Activated CD8-positive, alpha-beta T cell treated with anti-CD3 and anti-CD28 coated beads, Interleukin-2, amount 10 ng/mL, durations not matched to agents 7 days and 5 days (primary cell): ENCODE measurements at places on chromosomes 16 and 17.

GRCh38 chr17:69501591-69502468, 87.3 kb downstream of the MAP2K6 start:
- no peak for DNase-seq

GRCh38 chr16:80569440-80570105, 28.8 kb downstream of the DYNLRB2 start:
- DNase-seq, result peak; percentile 70

DNA sequence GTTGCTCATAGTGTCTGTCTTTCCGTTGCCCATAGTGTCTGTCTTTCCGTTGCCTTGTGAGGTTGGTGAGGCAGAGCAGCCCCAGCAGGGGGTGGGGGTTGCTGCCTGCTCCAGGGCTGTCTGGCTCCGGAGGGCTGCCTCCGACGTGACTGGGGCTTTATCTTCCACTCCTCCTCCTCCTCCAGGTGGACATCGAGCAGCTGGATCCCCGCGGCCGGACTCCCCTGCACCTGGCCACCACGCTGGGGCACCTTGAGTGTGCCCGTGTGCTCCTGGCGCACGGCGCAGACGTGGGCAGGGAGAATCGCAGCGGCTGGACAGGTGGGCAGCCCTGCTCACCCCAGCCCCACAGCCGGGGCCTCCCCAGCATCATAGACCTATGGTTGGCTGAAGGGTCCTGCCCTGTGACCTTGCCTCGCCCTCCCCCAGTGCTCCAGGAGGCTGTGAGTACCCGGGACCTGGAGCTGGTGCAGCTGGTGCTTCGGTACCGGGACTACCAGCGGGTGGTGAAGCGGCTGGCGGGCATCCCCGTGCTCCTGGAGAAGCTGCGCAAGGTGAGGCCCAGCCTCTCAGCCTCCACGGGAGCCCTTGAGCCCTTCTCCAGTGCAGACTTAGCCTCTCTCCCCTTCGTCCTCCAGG, 14.7 kb downstream of the ANKRD13B start:
- no peak for DNase-seq

GRCh38 chr17:62084585-62084984, 19.5 kb upstream of the MED13 start:
- no peak for DNase-seq

GRCh38 chr16:75483222-75483621, 12.0 kb downstream of the CHST6 start:
- no peak for DNase-seq

- DNase-seq, result no peak
Observed at GRCh38 chr16:85441189-85441889, 171.8 kb upstream of the GSE1 start.

- no peak for DNase-seq
Observed at GRCh38 chr17:49548506-49549310, 27.0 kb upstream of the NXPH3 start.

GRCh38 chr16:1045993-1046911, 26.3 kb upstream of the SSTR5 start:
- DNase-seq, result no peak

DNA sequence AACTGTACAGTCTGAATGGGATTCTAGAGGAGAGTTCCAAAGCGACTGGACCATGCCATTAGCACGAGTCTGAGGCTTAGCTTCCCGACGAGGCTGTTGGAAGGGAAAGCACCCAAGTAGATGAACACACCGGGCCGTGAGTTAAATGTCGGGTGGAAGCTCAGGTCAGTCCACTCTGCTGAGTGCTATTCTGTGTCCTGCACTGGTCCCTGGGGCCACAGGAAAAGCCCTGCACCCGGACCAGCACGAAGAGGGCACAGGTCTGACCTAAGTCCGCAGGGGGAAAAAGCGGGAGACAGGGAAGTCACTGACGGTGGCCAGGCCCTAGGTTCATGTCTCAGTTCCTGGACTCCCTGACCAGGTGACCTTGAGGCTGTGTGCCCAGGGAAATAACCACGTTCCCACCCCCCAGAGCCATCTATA, 44.1 kb upstream of the RBFOX3 start:
- no peak for DNase-seq

DNA sequence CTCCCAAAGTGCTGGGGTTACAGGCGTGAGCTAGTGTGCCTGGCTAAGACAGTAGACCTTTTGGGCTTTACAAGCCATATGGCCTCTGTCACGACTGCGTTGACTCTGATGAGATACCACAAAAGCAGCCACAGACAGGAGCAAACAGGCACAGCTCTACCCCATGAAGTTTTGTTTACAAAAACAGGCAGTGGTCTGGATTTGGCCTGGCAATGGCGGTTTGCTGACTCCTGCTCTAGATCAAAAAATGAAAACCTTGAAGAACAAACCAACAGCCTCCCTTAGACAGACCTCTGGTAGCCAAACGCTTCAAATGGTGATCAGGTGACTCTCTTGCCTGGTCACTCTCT, 20.7 kb downstream of the SLC43A2 start:
- DNase-seq, result no peak

GRCh38 chr16:88608076-88608475, 30.3 kb upstream of the IL17C start:
- no peak for DNase-seq

DNA sequence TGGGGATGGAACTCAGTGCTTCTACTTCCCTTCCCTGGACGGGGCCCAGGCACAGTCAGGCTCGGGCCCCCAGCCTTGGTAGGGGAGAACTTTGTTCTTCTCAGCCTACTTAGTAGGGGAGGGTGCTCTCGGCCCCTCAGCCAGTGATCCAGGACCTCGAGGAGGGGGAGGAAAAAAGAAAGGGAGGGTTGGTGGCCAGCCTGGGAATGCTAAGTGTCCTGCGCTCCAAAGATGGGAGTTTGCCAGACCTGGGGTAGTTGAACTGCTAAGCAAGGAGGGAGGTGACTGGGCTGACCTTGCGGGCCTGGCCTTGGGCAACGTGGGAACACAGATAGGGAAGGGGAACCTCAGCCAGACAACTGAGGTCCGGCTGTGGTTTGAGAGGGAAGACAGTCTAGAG, 12.2 kb downstream of the ADGRG1 start:
- DNase-seq, result no peak

DNA sequence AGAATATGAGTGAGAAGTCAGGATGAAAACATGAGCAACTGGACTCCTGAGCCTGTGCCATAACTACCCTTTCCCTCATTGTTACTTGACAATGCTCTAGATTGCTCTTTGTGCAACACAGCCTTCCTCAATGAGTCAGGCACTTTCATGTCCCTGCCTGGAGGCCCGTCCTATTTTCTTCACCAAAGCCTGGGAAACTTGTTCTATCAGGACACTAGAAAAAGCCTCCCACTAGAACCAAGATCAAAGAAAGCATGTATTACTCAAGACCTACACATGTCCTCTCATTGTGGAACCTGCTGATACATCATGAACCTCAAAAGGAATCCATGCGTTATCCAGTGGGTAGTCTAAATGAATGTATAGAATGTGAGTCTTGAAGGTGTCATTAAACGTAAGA, 624.5 kb downstream of the TOX3 start:
- no peak for DNase-seq

GRCh38 chr17:41521574-41522261, 3.0 kb upstream of the KRT15 start:
- DNase-seq, result no peak

DNA sequence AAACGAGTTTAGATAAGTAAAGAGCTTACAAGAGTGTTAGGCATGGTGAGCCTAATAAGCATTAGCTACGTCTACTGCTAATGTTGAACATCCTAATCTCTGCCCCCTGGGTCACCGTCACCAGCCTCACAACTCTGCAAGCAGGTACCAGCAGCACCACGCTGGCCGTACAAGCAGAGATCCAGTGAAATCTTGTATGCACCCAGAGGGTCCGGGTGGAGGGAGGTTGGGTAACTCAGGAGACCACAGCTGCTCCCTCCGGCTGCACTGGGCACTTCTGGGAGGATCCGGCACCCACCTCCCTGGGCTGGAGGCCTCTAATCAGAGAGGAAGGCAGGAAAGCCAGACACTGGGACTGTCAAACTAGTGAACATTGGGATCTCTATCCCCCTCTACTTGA, 8.4 kb upstream of the OR1F1 start:
- no peak for DNase-seq

DNA sequence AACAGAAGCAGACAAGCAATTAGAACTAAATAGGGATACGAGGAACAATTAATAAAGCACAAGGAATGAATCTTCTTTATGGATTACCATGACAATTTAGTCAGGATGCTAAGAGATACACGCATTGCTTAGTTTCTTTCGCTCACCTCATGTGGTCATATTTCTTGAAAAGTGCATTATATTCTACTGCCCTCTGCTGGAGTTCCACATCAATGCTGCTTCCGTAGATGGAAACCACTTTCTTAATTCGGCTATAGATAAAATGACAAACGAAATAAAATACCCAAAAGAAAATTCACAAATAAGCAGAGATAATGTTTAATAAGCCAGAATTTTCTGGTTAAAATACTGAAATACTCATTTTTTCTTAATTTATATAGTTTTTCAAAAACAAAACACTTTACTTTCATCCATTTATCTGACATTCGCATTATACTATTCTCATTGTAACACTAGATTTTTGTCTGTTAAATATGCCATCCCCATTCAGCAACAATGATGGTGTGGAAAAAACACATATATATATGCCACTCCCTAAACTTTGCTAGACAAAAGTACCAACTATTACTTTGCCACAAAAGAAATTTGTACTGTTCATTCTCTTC, 22.0 kb upstream of the PHLPP2 start:
- peak; percentile 51 for DNase-seq

GRCh38 chr17:55332296-55333041, 67.7 kb downstream of the HLF start:
- peak; percentile 19 for DNase-seq

GRCh38 chr17:67519801-67520251, 142.7 kb downstream of the PITPNC1 start:
- no peak for DNase-seq

DNA sequence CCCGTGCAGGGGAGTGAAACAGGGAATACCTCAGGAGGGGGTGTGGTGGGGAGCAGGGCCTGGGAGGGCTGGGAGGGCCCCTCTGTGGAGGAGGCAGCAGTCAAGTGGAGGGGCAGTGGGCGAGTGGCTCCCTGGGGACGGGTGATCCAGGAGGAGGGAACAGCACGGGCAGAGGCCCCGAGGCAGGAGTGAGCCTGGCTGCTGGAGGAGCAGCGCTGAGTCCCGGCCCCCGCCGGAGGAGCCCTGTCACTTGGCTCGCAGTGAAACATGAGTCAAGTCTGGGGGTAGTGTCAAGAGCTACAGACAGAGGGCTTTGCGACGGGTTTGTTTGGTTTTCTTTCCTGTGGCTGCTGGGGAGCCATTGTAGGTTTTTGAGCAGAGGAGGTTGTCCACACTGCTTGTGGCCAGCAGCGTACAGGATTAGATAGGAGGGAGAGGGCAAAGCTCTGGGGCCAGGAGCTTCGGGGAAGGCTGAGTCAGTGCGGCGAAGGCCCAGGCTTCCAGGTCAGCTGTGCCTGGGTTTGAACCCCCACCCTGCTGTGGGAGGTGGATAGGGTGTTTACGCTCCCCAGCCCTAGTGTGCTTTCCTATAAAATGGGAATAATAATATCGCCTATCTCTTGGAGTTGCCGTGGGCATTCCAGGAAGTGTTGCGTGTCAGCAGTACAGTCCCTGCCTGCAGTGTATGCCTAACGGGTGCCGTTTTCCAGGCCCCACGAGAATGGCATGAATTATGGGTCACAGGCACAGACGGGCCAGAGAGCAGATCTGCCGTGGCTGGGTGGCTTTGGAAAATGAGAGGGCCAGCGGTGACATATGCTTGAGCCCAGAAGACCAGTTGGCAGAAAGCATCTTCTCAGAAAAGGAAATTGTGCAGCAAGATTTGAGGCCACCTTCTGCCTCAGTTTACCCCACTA, 115.9 kb upstream of the CIBAR2 start:
- no peak for DNase-seq

DNA sequence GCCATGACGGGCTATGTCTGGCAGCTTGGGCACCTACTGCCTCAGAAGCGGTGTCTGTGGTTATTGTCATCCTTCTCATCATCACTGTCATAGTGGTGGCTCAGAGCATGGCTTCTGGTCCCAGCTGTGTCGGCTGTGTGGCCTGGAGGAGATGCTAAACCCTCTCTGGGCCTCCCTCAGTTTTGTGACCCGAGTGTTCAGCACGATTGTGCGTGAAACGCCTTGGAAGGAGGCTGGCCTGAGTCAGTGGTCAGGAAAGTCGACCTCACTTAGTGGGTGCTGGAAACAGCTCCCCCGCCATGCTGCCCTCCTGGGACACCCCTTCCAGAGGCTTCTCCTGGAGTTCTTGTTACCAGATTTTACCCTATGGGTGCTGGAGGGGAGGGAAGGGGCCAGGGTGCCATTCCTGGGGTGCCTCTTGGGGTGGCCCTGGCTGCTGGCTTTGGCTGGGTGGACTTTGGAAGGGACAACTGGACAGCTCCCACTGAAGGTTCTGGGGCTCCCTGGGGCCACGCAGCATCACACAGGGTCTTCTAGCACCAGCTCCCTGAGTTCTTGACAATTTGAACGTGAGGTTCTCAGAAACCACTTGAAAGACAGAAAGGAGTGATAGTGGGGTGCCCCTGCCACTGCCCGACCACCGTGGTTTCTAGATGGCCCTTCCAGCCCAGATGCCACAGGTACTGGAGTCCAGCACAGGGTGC, 226.5 kb upstream of the GSE1 start:
- DNase-seq, result no peak

DNA sequence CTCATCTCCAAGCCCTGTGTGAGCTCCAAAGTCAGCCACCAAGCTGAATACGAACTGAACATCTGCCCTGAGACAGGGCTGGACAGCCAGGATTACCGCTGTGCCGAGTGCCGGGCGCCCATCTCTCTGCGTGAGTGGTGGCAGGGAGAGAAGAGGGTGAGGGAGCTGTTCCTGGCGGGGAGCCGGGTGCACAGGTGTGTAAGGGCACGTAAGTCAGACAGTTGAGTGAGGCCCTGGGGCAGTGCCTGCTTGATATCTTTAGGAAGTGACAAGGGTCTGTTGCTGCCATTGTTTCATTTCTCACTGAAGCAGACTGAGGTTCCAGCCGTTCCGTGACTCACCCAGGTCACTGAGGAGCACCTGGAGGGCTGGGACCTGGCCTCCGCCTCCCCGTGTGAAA, 12.4 kb downstream of the DEF8 start:
- DNase-seq, result no peak

- no peak for DNase-seq
Observed at GRCh38 chr16:22933173-22933572, 119.2 kb downstream of the HS3ST2 start.

DNA sequence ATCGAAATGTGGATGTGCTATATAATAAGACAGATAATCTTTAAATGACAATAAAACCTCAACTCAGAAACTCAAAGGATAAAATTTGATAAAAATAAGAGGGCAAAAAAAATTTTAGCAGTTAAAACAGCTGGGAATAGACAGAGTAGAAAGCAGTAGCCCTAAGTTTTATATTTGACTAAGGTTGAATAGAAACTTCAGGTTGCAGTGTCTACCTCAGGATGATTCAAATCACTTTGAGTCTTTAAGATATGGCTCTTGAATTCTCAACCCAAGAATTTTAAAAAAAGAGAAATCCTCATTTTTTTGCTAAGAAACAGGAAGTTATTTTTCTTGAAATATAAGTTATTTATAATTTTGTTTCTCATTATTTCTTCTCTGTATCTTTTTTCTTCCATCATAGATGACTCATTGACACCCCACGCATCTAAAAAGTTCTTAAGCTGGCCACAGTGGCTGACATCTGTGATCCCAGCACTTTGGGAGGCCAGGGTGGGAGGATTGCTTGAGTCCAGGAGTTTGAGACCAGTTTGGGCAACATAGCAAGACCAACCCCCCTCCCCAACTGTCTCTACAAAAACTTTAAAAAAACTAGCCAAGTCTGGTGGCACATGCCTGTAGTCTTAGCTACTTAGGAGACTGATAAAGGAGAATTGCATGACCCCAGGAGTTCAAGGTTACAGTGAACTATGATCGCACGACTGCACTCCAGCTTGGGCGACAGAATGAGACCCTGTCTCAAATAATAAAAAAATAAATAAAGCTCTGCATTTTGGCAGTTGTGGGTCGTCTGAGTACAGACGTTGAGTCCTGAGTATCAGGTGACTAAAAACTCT, 23.9 kb downstream of the NFAT5 start:
- DNase-seq, result no peak
